ENCODE measurements at places on chromosomes 7 and 10.

DNA sequence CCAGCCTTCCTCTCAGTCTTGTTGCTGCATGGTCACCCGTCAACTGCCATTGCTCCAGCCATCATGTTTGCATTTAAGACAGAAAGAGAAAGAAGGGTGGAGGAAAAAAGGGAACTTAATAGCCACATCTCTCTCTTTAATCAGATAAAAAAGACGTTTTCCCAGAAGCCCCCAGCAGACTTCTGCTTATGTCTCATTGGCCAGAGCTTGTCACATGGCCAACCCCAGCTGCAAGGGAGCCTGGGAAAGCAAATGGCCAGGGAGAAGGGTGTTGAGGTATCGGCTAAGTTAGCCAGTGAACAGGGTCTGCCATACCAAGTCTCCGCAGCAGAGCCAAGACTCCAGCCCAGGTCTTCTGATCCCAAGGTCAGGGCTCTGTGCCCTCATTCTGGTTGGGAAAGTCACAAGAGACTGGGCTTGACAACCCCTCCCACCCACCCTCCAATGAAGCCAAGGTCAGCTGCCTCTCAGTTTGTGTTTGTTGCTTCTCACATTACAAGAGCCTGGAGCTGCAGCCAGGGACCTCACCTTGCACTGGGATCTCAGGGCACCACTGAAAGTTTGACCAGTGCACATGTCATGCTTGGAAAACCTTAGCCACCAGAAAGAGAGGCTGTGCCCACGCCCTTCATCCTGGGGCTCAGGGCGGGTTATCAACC is 80.3 kb upstream of the LYZL2 start:
- H3K36me3 ChIP-seq: no peaks in the 10 kb centered on the region
- H3K27me3 ChIP-seq: no peaks in the 10 kb centered on the region
- peaks cover 7% of the 10 kb centered on the region for H3K4me1 ChIP-seq
- no peak overlapping the region for H3K4me3 ChIP-seq
- DNase-seq: no peak

GRCh38 chr7:141875453-141875852 is 34.2 kb upstream of the PRSS37 start:
- DNase-seq: no peak
- no peaks in the 10 kb centered on the region for H3K36me3 ChIP-seq

GRCh38 chr7:111730476-111731300 is 168.4 kb upstream of the IMMP2L start:
- H3K27ac ChIP-seq: no peak overlapping the region
- H3K4me3 ChIP-seq: no peak overlapping the region
- H3K36me3 ChIP-seq: no peaks in the 10 kb centered on the region
- H3K4me1 ChIP-seq: no peaks in the 10 kb centered on the region

- peaks cover 100% of the 10 kb centered on the region for H3K27me3 ChIP-seq
- no peaks in the 10 kb centered on the region for H3K36me3 ChIP-seq
- no peak overlapping the region for H3K4me3 ChIP-seq
- H3K27ac ChIP-seq: no peak overlapping the region
- H3K4me1 ChIP-seq: peaks cover 47% of the 10 kb centered on the region
Observed at GRCh38 chr7:27168265-27168947, 3.1 kb upstream of the HOXA9 start.

DNA sequence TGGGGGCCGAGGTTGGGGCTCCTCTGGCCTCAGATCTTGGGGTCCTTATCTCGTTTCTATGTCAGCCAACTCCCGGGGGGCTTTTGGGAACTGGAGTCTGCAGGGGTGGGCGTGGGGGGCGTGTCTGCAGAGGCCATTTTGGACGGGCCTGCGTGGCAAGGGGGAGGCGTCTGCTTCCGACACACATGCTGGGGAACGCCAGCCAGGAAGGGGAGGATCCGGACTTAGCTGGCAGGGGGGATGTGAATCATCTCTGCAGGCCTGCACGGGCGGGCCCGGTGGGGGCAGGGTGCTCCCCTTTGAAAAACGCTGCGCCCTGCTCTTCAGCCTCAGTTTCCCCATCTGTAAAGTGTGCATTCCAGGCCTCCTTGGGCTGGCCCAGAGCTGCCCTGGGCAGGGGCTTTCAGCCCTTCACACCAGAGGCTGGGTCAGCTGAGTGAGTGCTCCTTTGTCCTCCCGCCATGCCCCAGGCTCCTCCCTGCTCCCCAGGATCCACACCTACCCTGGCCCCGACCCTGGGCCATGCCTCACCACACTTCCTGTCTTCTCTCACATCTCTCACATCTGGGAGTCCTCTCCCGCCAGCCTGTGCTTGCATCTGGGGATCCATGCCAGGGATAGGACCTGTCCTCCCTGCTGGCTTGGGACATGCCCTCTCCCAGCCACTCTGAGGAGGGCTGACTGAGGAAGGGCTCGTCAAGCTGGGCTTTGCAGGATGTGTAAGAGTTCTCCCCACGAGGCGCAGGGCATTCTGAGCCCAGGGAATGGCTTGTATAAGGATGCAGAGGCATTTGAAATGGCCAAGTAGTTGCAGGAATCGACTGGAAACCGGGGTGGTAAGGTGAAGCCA is 172.6 kb upstream of the TNRC18 start:
- peaks cover 44% of the 10 kb centered on the region for H3K4me1 ChIP-seq
- no peak overlapping the region for H3K27ac ChIP-seq
- H3K36me3 ChIP-seq: no peaks in the 10 kb centered on the region

GRCh38 chr10:121096617-121097431 is 245.7 kb downstream of the WDR11 start:
- DNase-seq: no peak
- no peak overlapping the region for H3K27ac ChIP-seq
- no peaks in the 10 kb centered on the region for H3K36me3 ChIP-seq
- H3K4me1 ChIP-seq: no peaks in the 10 kb centered on the region
- no peaks in the 10 kb centered on the region for H3K27me3 ChIP-seq

- H3K4me3 ChIP-seq: no peak overlapping the region
- H3K36me3 ChIP-seq: no peaks in the 10 kb centered on the region
Observed at GRCh38 chr7:5564894-5565293, 141.3 kb upstream of the TNRC18 start.

DNA sequence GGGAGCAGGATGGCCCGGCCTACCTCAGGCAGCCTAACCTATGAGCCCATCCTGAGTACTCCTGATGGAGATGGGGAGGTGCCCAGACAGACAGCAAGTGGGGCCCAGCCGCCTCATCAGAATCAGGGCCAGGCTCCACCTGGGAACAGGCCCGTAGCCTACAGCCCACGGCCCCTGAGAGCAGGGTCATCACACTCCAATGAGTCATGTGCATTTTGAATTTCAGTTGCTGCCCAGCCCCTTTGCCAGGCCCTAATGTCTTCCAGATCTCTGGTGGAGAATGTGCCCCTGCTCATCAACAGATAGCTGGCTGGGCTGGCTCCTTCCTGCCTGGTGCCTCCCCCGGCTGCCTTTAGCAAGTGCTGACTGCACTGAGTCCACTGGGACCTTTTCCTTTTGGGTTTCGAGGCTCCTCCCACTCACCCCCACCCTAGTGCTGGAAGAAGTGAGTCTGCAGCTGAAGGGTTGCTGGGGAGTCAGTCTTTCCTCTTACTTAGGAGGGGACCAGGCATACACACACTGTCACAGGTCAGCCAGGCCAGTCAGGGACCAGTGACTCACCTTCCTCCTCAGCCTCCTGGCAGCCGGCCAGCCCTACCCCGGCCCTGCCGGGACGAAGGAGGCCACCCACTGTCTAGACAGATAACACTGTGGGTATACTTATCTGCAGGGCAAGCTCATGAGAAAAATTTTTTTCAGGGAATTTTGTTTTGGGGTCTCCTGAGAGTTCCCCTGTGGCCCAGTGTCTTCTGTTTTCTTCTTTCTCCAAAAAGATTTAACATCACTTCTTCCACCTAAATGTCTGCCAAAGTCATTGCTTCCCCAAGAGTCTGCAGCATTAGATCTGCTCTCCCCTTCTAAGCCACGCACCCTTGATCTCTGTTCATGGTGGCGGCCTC is 9.1 kb upstream of the ASIC3 start:
- peak; percentile 39 for DNase-seq
- H3K36me3 ChIP-seq: peaks cover 36% of the 10 kb centered on the region
- no peak overlapping the region for H3K4me3 ChIP-seq
- H3K4me1 ChIP-seq: peaks cover 4% of the 10 kb centered on the region
- H3K27ac ChIP-seq: no peak overlapping the region

- no peak overlapping the region for H3K4me3 ChIP-seq
- H3K4me1 ChIP-seq: no peaks in the 10 kb centered on the region
- peaks cover 3% of the 10 kb centered on the region for H3K36me3 ChIP-seq
- no peak for DNase-seq
- H3K27me3 ChIP-seq: no peaks in the 10 kb centered on the region
Observed at GRCh38 chr10:7157091-7157490, 253.7 kb downstream of the SFMBT2 start.

DNA sequence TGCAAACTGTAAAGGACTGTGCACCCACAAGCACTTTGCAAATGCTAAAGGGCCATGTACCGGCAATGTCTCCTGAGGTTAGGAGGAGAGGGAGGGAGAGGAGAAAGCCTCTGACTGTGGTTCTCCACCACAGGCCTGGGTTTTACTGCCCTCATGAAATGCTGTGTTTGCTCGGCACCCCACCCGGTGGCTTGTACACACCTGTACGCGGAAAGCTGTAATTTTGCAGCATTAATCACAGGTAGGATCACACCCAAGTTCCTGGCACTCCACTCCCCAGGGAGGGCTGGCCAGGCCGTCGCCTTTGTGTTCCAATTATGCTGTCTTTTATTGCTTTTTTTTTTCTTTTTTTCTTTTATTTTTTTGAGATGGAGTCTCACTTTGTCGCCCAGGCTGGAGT is 78.5 kb upstream of the MYL10 start:
- no peaks in the 10 kb centered on the region for H3K4me1 ChIP-seq
- H3K27ac ChIP-seq: no peak overlapping the region
- H3K36me3 ChIP-seq: no peaks in the 10 kb centered on the region
- no peak overlapping the region for H3K4me3 ChIP-seq
- no peak for DNase-seq

Data from effector memory CD4-positive, alpha-beta T cell (primary cell).